ENCODE measurements at places on chromosomes 3 and 15. TPM values are rescaled to one million over a fixed set of nuclear protein-coding genes. Genes with fewer than 3 reads are reported as not detected.

The TNFAIP8L3 gene
- not detected for total RNA-seq

The CCR8 gene
- total RNA-seq: 0.61 TPM

The OSTN gene
- not detected for total RNA-seq

The WDR72 gene
- total RNA-seq: not detected

The HCN4 gene
- total RNA-seq: not detected

The LRRC3B gene
- total RNA-seq: not detected

The GCSAM gene
- 4.3 TPM for total RNA-seq

The NR1I2 gene
- 0.19 TPM for total RNA-seq

The PLXNA1 gene
- 7.3 TPM for total RNA-seq

The ECE2 gene
- not detected for total RNA-seq

The TATDN2 gene
- 40.2 TPM for total RNA-seq

The SI gene
- total RNA-seq: not detected

The AADACL2 gene
- not detected for total RNA-seq

The MESP1 gene
- total RNA-seq: 0.19 TPM

The GMNC gene
- total RNA-seq: not detected

The PODXL2 gene
- total RNA-seq: 2.7 TPM

The ARHGEF26 gene
- total RNA-seq: not detected

The PSTPIP1 gene
- total RNA-seq: 86.7 TPM

The EPHB1 gene
- total RNA-seq: not detected

The HRG gene
- total RNA-seq: not detected

The GNB5 gene
- 83.5 TPM for total RNA-seq

The MTHFS gene
- 5.1 TPM for total RNA-seq

The PPARG gene
- total RNA-seq: not detected

The SCN5A gene
- total RNA-seq: not detected

The GPR27 gene
- 0.30 TPM for total RNA-seq

The RRP9 gene
- total RNA-seq: 8.3 TPM

The P2RY13 gene
- total RNA-seq: not detected

The ADGRG7 gene
- 22.5 TPM for total RNA-seq

The ROBO2 gene
- total RNA-seq: not detected

The CHST13 gene
- not detected for total RNA-seq

The TMCO5A gene
- total RNA-seq: not detected

The SLITRK3 gene
- total RNA-seq: not detected

The ADCY5 gene
- not detected for total RNA-seq

The PLA2G4E gene
- total RNA-seq: not detected

The CA12 gene
- not detected for total RNA-seq

Measured in CD8-positive, alpha-beta T cell (primary cell).